Stimulated activated CD4-positive, alpha-beta T cell treated with anti-CD3 and anti-CD28 coated beads, Interleukin-12 subunit alpha, Interleukin-12 subunit beta, amount 100 ng/mL, for 24 hours (primary cell): ENCODE measurements at places on chromosomes 4 and X.

DNA sequence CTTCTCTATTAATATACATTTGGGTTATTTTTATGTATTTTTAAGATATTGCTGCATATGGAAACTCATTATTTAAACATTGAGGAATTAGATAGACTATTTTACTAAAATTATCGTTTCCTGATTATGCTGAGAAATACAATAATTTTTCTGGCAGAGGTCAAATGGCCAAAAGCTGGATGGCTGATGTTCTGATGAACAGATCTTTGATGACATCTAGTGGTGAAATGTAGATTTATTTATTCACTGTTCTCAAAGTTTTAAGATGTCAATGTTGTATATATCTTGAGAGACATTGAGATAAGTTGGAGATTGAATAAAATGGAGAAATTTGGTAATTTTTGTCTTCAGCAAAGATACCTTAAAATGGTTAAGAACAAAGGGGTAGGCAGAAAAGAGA is 96.2 kb downstream of the UGT8 start:
- no peak for DNase-seq

- DNase-seq: peak; percentile 20
Measured at GRCh38 chr4:82905205-82905604, 4.7 kb downstream of the THAP9 start.

GRCh38 chr4:100189820-100190642 is at the start of gene DDIT4L:
DDIT4L (minus strand) TSS chr4:100190468; CDS start chr4:100189983, 485 bp downstream.
- DNase-seq: no peak

DNA sequence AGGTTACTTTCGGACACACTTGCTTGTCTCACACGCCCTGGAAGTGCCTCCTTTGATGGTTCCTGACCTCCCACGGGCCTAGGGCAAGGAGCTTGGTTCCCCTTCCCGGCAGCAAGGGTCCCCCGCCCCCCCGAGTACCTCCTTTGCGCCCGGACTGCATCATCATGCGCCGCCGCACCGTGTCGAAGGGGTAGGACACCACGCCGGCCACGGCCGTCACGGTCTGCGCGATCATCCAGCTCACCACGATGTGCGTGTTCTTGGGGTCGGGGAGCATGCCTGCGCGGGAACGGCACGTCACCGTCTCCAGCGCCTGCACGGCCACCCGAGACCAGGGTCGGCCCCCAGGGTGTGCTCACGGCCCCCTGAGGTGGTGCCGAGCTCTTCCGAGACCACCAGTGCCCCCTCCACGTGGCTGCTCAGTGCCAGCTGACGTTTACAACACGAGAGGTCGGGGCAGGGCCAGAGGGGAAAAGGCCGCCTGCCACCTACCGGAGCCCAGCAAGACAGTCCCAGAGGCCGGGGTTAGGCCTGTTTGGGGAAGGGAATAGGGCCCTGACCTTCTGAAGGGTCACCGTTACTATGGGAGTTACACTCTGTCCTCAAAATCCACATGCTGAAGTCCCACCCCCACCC is 4.7 kb downstream of the SLC25A6 start:
- DNase-seq: no peak

- peak; percentile 69 for DNase-seq
Measured at GRCh38 chr4:40924096-40924792, 174.5 kb downstream of the NSUN7 start.

DNA sequence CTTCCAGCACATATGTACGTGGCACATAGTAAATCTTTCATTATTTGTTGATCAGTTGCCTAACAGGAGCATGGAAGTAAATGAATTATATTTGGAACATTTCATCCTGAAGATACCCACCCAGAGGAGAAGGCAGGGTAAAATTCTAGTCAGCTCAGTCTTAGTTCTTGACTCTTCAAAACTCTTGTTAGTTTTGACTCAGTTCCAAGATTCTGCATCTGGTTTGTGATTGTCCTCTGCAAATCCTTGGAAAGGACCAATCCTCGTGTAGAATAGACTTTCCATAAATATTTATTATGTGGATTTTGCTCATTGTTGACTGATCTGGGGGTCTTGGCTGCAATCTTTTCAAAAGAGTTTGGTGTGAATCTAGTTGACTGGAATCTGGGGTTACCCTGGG is 257.5 kb upstream of the FAT1 start:
- no peak for DNase-seq

DNA sequence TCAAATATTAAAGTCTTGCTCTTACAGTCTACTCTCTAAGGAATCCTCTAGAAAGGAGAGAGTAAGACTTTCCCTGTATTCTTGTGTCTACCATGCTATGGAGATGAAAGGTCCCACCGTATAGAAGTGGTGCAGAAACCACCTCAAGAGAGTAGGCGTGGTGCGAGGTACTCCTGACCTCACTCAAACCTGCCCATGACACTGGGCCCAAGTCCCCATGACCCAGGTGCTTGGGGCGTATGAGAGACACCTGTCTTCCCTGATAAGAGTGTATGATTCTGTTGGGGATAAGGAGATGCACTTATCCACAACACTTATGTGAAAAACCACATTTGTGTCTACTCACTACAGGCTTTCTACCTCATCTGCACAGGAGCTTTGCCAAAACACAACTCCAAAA is 55.0 kb upstream of the STS start:
- DNase-seq: no peak

GRCh38 chr4:156974264-156974663 is 2.7 kb upstream of the PDGFC start:
- DNase-seq: no peak

- peak; percentile 89 for DNase-seq
Measured at GRCh38 chr4:119300101-119300978, 21.6 kb downstream of the FABP2 start.

DNA sequence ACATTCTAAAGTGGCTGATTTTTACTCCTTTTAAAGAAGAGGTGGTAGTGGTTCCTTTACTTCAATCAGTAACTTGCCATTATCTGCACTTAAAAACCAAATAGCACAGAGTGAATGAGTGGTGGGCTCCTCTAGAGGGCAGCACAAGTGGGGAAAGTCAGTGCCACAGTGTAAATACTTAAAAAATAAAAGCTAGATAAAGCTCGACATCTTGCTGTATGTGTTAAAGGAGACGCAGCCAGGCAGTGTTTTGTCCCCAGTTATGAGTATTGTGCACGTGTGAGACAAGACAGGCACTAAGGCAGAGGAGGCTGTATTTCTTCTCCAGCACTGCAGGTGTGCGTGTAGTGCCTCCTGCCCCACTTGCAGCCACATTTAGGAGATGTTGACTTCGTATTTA is 24.6 kb downstream of the NAP1L5 start:
- peak; percentile 8 for DNase-seq

DNA sequence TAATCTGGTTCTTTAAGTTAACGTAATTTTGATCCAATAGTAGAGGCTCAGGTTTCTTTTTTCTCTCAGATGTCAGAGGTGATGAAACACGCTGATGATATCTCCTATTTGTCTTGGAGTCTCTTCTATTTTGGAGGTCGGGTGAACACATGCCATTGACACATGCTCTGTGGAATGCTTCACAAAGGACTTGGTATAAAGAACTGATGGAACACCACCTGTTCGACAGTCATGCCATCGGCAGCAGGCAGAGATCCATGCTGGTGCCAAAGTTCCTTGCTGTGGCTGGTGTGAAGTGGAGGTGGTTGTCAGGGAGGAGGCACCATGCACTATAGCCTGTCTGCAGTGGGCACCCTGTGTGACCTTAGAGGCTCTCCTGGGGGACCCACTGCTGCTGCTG is 94.9 kb downstream of the ATP8A1 start:
- no peak for DNase-seq

- DNase-seq: no peak
Measured at GRCh38 chr4:74123065-74123728, 24.2 kb upstream of the CXCL2 start.

DNA sequence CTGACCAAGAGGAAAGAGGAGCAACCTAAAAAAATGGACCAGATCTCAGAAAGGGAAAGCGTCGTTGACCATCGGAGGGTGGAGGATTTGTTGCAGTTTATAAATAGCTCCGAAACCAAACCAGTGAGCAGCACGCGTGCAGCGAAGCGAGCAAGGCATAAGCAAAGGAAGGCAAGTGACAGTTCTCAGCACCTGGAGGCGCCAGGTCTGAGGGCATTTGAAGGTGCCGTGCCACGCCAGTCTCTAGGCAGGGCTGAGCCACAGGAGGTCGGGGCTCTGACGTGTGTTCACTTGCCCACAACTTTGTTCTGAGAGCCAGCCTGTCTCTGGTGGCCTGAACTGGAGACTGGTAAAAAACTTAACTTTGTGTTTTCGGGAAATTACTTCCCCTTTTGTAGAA is 59.7 kb downstream of the TNIP2 start:
- no peak for DNase-seq

- DNase-seq: no peak
Measured at GRCh38 chr4:26473893-26474292, 16.4 kb downstream of the CCKAR start.

- no peak for DNase-seq
Measured at GRCh38 chrX:8083286-8083685, 87.8 kb downstream of the VCX2 start.

DNA sequence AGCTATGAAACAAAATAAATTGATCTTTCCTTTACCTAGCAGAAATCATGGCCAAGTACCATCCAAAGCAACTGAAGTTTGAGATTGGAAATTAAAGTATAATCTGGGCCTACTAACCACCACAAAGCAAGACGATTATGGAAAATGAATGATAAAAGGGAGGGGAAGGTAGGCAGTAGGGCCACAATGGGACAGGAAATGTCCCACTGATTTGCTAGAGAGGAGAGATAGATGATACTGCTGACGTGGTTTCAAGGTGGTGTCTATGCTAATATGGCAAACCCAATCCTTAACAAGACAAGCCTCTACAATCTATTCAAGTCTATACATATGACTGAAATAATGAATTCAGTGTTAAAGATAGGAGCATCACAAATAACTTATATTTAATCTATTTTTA is 6.1 kb downstream of the TMPRSS11F start:
- DNase-seq: no peak

GRCh38 chr4:176534566-176534965 is 214.8 kb downstream of the SPCS3 start:
- no peak for DNase-seq

DNA sequence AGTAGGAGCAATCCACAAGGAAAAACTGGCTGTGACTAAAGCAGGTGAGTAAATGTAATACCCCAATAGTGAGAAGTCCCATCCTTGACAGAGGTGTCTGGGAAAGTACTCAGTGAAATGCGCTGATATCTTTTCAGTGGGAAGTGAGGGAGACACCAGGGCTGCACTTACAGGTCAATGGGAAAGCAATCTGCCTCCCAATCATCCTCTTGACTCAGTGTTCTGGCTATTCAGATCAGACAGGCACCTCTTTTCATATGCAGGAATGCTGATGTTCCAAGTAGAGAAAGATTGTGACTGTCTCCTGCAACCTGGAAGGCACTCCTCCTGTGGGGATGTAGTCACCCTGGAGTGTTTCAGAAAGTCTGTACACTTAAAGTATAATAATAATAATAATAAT is 39.9 kb upstream of the SPIN2A start:
- no peak for DNase-seq

- DNase-seq: no peak
Measured at GRCh38 chr4:31807036-31807435, 1086.9 kb downstream of the PCDH7 start.

DNA sequence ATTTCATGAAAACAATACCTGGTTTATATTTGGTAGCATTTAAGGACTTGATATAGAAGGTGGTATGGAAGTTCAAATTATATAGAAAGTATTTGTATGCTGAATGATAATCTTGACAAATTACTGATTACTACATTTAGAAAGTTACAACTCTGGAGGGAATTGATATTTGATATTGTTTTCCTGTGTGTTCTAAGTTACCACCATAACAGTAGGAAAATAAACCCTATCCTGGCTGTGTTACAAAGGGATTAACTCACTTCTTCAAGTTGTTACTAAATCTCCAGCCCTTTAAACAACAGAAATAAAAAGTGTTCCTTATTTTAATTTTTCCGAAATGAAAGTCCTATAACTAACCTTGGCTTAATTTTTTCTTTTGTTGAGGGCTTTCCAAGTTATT is 36.6 kb downstream of the FHL1 start:
- no peak for DNase-seq

DNA sequence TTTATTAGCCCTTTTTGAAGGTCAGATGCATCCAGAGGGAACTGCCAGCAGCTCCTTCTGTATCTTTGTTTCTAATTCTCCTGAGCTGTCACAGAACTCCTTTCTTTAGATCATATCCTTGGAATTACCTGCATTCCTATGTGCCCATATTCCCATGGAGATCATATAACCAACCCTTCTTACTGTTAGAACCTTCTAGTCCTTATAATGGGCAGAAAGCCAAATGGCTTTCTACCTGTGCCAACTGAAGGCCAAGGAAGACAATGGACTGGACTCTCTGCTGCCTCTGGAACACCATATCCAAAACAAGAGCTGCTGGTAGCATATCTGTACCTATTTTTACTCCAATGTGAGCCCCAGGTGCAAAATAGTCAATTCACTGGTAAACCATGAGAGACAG is 60.7 kb downstream of the TBC1D9 start:
- no peak for DNase-seq

GRCh38 chrX:30652527-30653414 is 452 bp upstream of the GK start:
- peak; percentile 73 for DNase-seq

DNA sequence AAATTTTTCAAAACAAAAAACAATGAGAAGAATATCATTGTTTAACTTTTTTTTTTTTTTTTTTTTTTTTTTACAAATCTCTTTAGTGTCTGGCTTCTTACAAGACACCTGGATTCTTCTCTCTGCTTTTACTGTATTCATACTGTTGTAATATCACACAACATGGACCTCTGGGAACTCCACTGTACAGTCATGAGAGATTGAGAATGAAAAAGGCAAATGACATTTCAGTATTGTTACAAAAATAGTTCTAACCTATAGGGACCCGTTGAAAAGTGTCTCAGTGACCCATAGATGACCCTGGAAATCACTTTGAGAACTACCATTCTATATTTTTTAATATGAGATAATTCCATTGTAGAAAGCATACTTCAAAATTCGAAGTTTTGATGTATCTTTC is 124.4 kb downstream of the SLIT2 start:
- DNase-seq: no peak

GRCh38 chr4:107689912-107690587 is 30.0 kb downstream of the PAPSS1 start:
- DNase-seq: no peak

GRCh38 chrX:31038575-31039326 is 33.1 kb downstream of the FTHL17 start:
- peak; percentile 0 for DNase-seq

GRCh38 chr4:126213996-126214395 is 899.2 kb downstream of the FAT4 start:
- no peak for DNase-seq

GRCh38 chr4:3346146-3346545 is 53.3 kb downstream of the RGS12 start:
- no peak for DNase-seq

GRCh38 chrX:8870411-8870810 is 69.2 kb upstream of the FAM9A start:
- DNase-seq: no peak

DNA sequence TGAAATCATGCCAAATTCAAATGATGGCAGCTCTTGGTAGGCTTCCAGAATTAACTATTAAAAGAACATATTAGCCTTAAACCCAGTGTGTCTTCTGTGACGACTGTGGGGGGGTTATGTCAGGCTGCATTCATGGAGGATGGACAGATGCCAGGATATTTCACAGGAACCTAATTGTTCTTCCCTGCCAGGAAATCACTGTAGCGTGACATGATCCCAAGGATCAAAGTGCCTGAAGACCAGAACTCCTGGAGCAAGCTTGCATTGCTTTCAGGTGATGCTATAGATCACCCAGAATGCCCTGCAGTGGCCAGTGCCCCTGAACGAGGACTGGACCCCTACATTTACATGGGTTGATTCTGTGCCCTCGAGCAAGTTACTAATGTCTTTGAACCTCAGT is 1093.0 kb upstream of the TENM3 start:
- DNase-seq: no peak
